ENCODE measurements at places on chromosomes 2 and 18.

- DNase-seq = no peak
Measured at GRCh38 chr2:16485251-16485650, 180.4 kb downstream of the CYRIA start.

DNA sequence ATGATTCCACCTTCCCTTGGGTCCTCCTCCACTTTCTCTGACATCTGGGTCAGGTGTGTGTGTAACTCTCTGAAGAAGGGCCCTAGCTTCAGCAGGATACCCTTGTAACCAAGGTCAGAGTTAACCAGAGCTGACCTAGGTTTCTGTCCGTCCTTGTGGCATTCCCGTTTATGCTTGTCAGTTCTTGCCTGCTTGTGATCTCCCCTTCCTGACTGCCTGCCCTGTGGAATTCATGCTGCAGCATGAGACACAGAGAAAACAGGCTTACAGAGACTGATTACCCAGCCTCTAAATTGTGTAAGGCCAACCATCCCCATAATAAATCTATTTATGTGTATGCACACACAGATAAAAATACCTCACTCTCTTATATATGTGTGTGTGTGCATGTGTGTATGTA is 22.8 kb downstream of the NXPH2 start:
- DNase-seq = no peak

DNA sequence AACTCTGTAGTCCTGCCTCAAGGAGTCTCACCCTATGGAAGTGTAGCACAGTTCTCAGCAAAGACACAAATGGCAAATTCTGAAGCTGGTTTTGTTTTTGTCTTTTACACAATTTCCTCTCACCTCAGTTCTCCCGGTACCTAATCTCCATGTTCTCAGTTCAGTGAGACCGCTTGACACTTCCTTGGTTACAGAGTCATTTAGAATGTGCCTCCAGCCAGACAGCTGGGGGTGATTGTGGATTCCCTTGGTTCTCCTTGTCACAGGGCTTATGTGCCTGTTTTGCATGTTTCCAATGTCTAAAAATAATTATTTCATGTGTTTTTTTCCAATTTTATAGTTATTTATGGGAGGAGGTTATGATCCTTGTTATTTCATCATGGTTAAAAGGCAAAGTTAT is 379.5 kb upstream of the MAP2 start:
- no peak for DNase-seq

GRCh38 chr18:12308386-12309100 is 502 bp downstream of the TUBB6 start:
- no peak for DNase-seq

DNA sequence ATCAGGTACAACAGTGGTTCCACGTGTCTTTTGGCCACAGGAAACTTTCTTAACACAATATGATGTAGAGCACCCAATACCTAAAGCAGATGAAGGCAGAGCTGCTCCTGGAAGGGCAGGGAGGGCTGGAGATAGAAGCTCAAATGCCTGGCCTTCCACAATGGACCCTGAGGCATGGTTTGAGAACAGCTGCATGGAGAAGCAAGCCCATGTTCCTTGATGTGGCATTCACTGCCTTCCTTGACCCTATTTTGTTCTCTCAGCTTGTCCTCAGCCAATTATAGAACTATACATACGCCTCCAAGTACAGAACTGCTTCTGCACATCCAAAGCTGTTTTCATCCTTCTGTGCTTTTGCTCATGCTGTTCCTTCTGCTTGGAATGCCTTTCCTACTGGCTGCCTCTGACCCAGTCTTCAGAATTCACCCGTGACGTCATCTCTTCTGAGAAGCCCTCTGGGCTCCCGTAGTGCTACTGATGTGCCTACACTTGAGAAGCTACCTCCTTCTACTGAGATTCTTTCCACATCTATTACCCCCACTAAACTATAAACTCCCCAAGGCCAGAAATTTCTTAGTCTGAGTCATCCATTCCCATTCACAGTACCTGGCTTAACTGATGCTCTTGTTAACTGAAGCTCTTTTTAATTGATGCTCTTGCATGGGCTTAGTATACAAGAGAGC is 69.9 kb downstream of the CHRNA1 start:
- DNase-seq = no peak

DNA sequence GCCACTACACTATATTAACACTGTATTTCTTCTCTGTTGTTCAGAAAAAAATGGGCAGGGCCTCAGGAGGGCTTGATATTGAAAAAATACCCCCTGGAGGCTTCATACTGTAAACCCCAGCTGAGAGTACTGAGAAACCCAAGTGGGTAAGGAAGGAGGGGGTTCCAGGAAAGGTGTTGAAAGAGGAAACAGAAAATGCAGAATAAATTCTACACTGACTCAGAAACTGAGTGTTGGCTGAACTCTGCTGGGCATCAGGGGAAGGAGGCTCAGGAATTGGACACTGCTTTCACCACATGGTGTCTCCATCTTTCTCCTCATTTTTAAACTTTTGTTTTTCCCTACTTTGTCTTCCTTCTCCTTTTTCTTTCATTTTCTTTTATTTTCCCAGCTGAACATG is 253.7 kb downstream of the DYM start:
- DNase-seq = no peak

DNA sequence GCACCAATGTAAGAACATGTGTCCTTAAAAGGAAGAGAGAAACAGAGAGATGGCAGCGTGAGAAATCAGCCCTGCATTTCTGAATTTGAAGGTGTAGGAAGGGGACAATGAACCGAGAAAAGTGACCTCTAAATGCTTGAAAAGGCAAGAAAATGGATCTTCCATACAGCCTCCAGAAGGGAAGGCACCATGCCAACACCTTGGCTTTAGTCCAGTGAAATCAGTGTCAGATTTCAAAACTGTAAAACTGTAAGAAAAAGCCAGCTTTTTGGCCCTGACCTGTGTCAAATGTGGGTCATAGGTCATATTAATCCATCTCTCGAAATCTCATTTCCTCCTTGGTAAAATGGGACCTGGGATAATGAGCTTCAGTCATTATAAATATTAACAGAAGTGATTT is 762.3 kb downstream of the DCDC2C start:
- DNase-seq = no peak

DNA sequence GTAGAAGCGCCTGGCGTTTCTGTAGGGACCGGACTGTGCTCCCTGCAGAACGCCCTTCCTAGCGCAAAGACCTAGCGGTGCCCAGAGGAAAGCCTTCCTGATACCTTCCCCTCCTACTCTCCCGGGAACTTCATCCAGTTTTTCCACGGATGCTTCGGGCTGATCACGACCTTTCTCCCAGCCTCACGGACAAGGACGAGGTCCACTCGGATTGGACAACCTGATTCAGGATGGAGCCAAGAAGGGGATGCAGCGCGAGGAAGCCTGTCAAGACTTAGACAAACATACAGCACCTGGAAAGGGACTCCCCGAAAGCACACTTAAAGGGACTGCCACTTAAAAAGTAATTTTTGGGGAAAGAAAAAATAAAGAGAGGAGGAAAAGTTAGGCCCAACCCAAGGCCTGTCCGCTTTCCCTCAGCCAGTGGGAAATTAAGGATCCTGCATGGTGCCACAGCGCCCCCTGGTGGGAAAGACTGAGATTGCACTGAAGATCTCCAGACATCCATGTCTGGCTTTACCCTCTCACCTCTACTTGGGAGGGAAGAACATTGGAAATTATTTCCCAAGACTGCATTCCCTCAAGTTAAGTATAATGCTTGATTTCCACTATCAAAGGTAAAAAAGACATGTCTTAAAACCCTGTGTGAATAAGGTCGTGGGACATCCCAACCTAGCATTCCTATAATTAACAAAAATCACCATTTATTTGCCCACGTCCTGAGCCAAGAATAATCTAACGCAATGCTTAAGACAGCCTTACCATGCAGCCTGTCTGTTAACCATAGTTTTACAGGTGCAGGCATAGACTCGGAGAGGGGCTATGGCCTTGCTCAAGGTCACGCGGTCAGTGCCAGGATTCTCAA is 13.4 kb upstream of the COPS8 start:
- peak; percentile 62 for DNase-seq

- DNase-seq = no peak
Measured at GRCh38 chr2:46010925-46011490, 286.2 kb upstream of the EPAS1 start.

DNA sequence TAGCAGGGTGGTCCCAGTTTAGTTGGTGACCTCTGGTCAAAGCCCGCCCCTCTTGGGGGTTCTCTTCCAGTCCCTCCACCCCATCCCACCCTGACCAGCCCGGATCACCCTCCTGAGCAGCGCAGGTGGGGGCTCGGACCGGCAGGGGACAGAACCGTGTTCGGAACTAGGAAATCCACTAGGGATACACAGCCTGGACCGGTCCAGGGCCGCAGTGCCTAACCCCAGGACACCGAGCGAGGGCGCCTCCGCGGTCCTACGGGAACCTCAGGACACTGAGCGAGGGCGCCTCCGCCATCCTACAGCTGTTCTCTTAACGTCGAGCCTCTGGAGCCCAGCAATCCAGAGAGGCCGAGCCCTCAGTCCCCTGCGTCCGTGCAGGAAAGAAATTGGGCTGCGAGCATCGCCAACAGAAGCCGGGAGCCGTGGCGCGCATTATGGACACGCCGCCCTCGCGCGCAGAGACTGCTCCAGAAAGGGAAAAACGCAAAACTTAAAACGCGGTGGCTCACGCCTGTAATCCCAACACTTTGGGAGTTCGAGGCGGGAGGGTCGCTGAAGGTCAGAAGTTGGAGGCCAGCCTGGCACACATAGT is 8.5 kb downstream of the RAX start:
- DNase-seq = no peak

- no peak for DNase-seq
Measured at GRCh38 chr2:68292108-68292710, 27.5 kb downstream of the CNRIP1 start.

DNA sequence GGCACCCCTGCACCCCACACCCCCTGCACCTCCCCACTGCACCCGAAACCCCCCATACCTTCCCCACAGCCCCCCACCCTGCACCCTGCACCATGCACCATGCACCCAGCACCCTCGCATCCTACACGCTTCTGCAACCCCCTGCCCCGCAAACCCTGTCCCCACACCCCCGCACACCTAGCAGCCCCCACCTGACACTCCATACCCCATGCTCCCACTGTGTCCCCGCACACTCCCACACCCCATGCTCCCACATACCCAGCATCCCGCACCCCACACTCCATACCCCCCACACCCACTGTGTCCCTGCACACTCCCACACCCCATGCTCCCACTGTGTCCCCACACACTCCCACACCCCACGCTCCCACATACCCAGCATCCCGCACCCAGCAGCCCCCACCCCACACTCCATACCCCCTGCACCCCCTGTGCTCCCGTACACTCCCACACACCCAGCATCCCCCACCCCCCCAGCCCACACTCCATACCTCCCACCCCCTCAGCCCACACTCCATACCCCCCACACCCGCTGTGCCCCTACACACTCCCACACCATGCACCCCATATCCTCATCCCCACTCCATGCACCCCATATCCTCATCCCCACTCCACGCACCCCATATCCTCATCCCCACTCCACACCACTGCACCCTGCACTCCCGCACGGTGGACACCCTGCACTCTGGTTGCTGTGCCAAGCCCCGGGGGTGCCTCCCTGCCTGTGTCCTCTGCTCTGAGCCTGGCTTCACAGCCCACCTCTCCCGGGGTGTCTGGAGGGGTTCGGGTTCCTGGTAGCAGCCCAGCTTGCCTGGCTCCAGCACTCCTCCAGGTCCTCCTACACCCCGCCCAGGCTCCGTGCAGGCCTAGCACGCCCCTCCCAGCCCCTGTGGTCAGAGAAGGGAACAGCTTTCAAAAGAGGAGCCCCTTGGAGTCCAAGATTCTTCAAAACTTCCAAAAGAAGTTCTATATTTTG is 93.9 kb upstream of the CTDP1 start:
- DNase-seq = no peak

DNA sequence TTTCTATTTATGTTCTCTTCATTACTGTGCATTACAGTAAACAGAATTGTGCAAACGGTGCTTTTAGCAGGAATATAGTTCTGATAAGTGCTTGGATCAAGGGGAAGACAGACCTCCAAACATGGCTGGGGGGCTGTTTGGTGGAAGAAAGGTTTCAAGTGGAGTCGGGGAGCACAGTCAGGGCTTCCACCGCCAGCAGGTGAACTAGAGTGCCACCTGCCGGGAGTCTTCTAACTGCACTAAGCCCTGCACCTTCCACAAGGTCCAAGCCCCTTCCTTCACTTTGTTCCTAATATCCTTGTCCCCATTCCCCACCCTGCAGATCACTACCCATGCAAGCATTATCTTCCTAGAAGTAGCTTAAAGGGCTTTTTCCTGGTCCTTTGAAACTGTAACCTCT is 11.1 kb downstream of the ONECUT2 start:
- no peak for DNase-seq

DNA sequence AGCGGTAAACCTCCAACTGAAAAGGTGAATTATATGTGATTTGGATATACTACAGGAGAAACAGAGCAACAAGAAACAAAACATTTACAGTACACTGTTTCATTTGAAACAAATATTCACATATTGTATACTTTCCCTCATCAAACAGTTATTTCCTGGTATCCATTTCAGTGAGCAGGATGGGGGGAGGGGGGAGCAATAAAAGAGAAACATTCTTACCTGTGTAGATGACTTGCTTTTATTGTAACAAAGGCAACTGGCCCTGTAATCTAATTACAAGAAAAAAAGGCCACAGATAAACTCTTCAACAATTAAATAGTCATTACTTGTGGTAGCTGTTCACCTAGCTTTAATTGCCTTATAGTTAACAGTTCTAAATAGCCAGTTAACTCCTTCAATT is 3.9 kb upstream of the PPP1CB start:
- DNase-seq = no peak

- no peak for DNase-seq
Measured at GRCh38 chr2:1499033-1499795, 86.0 kb downstream of the TPO start.

DNA sequence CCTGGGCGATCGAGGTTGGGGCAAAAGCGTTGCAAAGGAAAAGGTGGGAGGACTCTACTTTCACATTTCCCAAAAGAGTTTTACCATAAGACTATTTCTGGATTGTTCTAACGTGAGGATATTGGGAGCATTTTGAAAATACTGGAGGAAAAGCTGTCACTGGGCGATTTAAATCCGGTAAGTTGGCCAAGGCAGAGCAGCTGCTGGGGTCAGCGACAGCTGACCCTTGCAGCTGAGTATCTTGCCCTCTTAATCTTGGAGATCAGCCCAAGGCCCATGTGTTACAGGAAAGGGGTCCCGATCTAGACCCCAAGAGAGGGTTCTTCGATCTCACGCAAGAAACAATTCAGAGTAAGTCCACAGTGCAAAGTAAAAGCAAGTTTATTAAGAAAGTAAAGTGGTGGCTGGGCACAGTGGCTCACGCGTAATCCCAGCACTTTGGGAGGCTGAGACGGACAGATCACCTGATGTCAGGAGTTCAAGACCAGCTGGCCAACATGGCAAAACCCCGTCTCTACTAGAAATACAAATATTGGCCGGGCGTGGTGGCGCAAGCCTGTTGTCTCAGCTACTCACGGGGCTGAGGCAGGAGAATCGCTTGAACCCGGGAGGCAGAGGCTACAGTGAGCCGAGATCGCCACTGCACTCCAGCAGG is 964 bp upstream of the ST3GAL5 start:
- DNase-seq = no peak
